ENCODE measurements at places on chromosomes 12 and 14.

- no peak for DNase-seq
Measured at GRCh38 chr14:76719666-76720065, 41.6 kb upstream of the VASH1 start.

DNA sequence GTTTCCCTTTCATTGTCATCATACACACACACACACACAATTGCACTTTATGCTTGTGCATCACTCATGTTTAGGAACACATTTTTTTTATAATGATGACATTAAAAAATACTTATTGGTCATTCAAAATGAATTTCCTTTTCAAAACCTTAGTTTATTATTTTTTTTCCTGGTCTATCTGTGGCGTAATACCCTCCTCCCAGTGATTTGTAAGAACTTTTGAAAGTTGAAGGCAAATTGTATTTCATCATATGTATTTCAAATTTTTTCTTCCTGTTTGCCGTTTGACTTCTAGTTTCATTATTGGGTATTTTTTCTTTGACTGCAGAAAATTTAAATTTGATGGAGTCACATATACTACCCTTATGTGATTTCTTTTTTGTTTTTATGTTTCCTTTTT lies 2.5 kb upstream of the LRRK2 start:
- DNase-seq: no peak

DNA sequence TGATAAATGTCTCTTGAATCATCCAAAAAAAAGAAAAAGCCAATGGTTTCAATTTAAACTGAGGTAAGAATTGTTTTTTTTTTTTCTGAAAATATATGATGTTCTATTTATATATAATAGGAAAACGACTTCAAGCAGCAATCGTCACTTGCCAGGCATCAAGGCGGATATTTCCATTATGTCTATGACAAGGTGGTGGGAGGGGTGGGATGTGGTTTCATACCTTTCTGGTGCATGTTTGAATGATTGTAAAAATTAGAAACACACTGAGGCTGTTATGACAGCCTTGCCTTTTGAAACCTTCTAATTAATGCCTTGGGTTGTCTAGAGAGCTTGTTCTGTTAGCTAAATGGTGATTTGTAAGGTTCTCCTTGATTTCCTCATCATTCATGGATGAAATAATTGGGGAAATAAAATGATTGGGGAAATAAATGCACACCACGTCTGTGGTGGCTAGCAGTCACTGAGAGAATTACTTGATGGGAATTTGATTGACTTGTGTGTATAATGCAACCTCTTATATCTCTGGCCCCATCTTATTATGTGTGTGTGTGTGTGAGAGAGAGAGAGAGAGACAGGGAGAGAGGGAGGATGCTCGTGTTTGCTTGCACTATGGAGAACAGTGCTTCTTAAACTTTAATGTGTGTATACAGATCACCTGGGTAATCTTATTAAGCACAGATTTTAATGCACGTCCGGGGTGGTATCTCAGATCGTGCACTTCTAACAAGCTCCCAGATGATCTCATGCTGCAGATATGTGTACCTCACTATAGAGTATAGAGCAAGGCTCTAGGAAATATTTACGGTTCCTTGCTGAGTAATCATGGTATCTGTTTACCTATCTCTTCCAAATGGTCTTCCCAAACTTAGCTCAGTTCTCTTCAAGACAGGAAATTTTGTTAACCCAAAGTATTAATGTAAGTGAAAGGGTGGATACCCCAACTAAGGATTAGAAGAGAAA lies 502.6 kb downstream of the DIO2 start:
- no peak for DNase-seq

- DNase-seq: no peak
Measured at GRCh38 chr12:87667378-87667777, 361.8 kb downstream of the C12orf50 start.

DNA sequence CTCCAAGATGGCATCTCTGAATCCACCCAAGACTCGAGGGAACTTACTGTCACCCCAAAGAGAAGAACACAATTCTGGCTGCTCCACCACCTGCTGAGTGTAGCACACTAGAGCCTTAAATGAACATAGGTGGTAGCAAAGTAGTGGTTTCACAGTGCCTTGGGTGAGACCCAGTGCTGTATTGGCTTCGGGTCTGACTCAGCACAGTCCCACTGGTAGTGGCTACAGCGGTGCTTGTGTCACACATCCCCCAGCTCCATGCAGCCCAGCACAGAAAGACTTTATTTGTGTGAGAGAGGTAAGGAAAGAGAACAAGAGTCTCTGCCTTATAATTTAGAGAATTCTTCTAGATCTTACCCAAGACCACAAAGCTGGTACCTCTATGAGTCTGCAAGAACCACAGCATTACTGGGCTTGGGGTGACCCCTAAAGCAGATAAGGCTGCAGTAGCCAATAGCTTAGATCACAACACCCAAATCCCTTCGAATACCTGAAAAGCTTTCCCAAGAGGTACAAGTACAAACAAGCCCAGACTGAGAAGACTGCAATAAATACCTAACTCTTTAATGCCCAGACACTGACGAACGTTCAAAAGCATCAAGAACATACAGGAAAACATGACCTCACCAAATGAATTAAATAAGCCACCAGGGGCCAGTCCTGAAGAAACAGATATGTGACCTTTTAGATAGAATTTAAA lies 83.3 kb upstream of the SLC38A4 start:
- no peak for DNase-seq

GRCh38 chr14:59208224-59208814 lies 19.9 kb downstream of the DAAM1 start:
- DNase-seq: no peak

GRCh38 chr12:77040231-77040630 lies 25.1 kb downstream of the E2F7 start:
- no peak for DNase-seq

DNA sequence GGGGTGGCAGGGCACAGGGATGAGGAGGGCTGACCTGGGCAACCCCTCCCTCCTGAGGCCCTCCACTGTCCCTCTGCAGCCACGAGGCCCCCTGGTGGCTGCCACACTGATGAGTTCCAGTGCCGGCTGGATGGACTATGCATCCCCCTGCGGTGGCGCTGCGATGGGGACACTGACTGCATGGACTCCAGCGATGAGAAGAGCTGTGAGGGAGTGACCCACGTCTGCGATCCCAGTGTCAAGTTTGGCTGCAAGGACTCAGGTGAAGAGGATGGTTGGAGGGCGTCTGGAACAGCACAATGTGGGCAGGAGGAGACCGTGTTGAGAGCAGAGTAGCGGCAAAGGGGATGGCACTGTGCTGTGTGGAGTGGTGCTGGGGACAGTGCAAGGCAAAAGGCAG lies 25.7 kb upstream of the LRP1-AS start:
- DNase-seq: no peak

GRCh38 chr14:21023174-21023573 lies 1.7 kb downstream of the NDRG2 start:
- no peak for DNase-seq

DNA sequence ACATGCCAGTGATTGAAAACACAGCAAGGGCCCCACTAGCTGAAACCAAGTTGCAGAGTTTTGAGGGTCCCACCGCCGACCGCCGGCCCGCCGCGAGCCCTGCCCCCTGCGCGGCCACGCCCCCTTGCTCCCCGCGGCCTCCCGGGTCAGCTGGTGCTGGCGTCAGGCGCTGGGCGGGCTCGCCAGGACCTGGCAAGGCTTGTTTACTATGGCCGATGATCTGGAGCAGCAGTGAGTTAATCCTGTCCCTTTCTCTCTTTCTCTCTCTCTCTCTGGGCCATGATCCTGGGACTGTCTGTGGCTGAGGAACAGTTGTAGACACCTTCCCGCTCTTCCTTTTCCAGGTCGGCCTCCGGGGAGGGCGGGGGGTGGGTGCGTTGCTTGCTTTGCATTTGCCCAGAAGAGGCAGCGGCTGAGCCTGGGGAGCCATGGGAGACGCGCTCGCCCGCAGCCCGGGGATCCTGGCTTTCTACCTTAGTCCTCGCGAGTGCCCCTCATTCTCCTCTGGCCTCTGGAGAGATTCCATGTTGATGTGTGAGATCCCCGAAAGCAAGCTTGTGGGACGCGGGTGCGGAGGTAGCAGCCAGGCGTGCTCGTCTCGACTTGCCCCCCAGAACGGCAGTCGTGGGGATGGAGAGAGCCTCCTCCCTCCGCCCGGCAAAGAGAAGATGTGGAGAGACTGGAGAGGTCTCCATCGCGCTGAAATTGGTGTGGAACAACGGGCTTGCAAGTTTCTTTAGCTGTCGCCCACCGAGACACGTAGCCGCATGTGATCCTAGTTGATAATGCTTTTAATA lies at the start of gene ABHD4:
ABHD4 (plus strand) TSS at position 202 of the 797 bp plus-strand sequence; CDS start at position 209, 7 bp downstream.
- peak; percentile 60 for DNase-seq

DNA sequence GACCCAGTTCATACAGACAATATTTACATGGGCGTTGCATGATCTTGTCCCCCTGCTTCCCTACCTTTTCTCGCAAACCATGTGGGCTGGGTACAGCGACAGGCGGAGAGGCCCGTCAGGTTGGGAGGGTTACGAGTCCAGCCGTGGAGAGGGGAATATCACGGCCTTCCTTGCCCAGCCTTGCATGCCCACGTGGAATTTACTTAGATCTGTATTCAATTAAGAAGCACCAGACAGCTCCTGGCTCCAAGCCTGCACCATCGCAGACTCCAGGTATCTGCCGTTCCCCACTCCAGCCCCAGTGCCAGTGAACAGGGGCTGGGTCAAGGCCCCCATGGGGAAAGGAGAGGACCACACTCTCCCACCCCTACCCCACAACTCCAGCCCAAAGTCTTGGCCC lies 29.8 kb downstream of the BCL11B start:
- DNase-seq: no peak

DNA sequence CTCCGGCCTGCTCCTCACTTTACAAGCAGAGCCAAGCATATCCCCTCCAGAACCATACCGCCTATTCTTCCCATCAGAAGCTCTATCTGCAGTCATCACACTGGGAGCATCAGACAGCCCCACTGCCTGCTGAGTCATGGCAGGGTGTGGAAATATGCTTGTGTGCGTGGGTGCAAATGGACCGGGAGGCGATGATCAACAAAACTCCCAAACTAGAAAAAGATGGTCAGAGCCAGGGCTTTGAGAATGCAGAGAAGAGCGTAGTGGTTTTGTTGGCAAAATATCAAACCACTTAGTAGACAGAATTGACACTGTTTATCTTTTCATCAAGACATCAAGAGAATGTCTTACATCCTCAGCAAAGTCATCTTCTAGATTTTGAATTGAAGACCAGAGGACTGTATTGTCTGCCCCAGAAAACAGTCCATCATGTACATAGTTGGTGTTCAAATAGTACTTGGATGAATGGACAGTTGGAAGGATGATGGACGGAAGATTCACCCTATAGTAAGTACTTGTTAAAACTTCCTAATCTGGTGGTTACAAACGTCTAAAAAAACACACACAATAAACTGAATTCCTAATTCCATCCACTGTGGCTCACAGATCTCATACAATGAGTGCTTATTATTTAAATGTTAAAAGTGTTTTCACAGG lies 54.9 kb downstream of the VWF start:
- no peak for DNase-seq

DNA sequence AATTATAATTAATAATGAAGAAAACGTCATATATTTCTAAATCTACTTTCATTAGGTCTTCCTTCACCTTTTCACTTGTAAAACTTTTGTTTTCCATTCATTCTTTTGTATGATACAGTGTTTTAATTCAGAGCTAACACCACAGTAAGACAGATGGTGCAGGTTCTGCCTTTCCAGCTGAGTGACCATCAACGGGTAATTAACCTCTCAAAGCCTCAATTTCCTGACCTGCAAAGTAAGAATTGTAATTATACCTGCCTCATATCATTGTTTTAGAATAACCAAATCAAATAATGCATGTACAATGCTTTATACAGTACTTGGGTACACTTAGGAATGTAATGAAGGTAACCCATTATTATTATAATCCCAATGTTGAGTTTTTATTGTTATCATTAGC lies 157.6 kb downstream of the FOXA1 start:
- DNase-seq: no peak

- DNase-seq: peak; percentile 54
Measured at GRCh38 chr14:53032161-53032803, 81.4 kb upstream of the FERMT2 start.

DNA sequence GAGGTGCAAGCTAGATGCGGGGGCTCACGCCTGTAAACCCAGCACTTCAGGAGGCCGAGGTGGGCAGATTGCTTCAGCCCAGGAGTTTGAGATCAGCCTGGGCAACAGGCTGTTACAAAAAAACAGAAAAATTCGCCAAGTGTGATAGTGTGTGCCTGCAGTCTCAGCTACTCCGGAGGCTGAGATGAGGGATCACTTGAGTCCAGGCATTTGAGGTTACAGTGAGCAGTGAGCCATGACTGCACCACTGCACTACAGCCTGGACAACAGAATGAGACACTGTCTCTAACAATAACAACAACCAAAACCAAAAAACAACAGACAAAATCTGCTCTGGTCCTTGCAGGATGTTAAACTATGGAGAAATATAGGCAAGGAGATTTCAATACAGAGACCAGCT lies 13.9 kb downstream of the BTBD7 start:
- DNase-seq: no peak

GRCh38 chr14:101788016-101788635 lies 26.6 kb downstream of the PPP2R5C start:
- no peak for DNase-seq

DNA sequence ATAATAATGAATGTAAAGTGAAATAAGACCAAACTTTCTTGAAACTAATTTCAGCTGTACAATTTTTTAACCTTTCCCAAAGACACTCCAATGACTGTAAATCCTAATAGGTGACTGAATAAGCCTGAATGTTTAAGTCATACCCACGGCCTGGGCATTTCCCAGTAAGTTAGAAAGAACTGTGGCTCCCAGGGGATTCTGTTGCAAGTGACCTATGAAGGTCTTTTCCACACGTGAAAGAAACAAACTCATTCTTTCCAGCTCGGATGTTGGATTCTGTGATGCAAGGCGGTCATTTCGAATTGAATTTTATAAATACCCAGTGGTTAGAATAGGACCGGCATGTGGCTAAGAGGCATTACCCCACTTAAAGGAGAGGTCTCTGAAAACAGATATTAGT lies 1134.4 kb downstream of the GALC start:
- no peak for DNase-seq

GRCh38 chr14:22474730-22475351 lies 114.2 kb downstream of the DAD1 start:
- DNase-seq: no peak

GRCh38 chr14:100271247-100271939 lies 32.4 kb downstream of the YY1 start:
- DNase-seq: peak; percentile 91

- DNase-seq: no peak
Measured at GRCh38 chr12:20800160-20800559, 10.3 kb upstream of the SLCO1B3 start.

GRCh38 chr14:87409393-87409792 lies 583.6 kb downstream of the GALC start:
- DNase-seq: no peak

DNA sequence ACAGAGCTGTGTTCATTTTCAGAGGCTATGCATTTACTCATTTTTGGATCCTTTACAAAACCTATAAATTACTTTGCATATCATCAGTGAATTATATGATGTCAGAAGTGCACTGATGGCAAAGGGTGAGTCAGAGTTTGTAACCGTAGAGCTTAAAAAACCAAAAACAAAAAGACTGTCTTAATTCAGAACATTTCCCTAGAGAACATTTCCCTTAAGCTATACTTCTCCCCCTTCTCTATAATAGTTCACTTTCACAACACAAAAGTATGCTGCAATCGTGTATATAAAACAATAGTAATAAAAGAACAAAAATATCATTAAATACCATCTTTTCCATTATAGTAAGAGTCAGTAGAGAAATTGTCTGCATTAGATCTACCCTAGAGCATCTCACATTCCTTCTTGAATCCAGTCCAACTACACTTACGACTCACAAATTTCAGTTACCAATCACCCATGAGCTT lies 934.9 kb downstream of the LRFN5 start:
- DNase-seq: no peak

Data from T47D (cell line).